ENCODE measurements at places on chromosomes 4 and X.

- no peak for DNase-seq
Measured at GRCh38 chr4:118801895-118802575, 33.9 kb downstream of the SEC24D start.

DNA sequence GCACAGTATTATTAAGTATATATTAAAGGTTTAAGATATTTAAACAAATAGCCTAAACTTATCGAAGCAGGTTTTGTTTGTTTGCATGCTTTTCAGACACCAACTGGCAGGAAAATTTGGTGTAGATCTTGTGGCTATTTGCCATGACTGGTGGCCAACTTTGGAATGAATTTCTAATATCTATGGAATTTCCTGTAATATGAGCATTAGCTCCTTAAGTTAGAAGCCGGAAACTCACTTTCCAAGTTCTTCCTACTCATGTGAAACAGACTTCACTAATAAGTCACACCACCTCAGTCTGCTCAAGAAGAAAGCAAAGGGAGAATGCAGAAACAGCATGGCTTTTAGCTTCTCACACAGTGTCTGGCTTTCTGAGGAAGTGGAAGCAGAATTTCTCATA, 563.9 kb downstream of the GRXCR1 start:
- DNase-seq, result no peak

DNA sequence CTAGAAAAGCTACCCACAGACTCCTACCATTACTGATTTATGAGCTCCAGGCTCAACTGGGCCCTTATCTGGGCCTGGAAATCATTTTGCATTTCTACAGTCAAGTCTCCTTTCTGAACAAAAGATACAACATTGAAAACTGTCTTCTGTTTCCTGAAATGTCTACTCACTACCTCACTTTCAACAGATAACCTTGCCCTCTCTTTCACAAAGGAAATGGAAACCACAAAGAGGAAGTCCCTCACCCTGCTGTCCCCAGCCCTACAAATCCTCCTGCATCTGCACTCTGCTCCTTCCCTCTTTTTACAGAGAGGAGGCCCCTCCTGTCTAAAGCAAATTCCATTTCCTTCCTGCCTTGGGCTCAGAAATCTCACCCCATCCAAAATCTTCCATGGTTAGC, 24.8 kb upstream of the CYBB start:
- no peak for DNase-seq

DNA sequence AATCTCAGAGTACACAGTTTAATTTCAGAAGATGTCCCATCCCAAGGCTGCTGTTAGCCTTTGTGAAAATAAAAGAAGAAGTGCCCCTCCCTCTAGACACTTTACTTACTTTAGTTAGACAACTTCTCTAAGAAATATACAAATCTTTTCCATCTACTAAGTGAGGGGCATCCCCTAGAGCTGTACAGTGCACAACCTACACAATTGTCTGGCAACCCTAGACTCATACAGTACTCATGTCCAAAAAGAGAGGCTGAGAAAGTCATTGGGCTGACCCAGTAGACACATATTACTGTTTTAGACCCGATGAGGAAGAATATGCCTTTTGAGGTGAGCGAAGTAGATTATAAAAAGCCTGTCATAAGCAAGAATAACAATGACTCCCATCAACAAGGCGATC, 297.6 kb downstream of the IDS start:
- DNase-seq, result no peak

- no peak for DNase-seq
Measured at GRCh38 chr4:15006416-15007024, 4.2 kb downstream of the CPEB2 start.

DNA sequence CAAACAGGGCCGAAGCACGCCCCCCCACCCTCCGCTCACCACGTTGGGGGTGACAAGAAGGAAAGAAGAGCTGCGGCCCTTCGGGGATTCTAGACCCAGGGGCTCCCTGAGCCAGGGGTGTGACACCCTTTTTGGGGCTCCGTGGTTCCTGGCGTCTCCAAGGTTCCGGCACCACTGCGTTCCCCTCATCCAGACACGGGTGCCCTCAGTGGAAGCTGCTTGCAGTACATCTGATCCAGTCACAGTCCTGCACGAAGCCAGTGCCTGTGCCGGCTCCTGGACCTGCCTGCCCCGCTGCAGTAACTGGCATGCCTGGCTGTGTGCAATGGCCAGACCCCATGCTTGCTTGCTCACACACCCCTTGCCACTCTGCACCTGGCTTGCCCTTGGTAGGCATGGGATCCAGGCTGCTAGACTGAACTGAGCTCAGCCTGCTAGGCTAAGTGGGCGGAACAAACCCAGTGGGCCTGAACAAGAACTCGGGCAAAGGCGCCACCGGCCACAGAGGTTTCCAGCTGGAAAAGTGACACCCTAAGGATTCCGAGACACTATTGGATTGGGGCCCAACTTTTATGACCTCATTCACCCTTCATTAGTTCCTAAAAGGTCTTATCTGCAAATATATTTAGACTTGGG, 420.4 kb upstream of the AGA start:
- no peak for DNase-seq

DNA sequence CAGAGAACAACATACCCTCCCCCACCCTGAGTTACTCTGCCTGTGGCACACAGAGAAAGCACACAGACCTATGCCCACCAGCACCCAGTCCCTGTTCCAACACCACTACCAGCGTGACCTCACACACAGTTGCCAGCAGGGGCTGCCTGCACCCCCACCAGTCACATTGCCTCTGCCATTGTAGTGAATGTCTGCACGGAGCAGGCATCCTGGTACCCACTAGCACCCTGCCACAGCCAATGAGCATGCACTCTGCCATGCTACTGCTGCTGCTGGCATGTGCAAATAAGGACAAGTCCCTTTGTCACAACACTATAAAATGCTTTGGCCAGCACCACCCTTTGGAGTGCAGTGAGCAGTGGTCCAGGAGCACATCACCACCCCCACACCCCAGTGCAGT, 47.1 kb downstream of the DACH2 start:
- no peak for DNase-seq

DNA sequence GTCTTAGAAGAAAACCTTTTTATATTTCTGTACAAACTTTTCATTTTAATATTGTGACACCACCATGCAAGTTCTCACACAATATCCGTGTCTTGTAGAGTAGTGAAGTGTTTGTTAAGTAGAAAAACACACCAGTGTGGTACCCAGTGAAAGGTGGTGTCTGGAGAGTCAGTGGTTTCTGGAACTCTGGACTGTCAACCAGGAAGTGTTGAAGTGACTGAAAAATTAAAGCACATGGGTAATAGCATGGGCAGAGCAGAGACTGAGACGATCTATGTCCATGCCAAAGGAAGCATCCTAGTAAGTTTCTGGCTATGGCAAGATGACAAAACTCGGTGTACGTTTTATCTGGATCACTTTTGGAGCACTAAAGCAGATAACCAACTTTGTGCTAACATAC, 22.2 kb downstream of the RAB9A start:
- no peak for DNase-seq

DNA sequence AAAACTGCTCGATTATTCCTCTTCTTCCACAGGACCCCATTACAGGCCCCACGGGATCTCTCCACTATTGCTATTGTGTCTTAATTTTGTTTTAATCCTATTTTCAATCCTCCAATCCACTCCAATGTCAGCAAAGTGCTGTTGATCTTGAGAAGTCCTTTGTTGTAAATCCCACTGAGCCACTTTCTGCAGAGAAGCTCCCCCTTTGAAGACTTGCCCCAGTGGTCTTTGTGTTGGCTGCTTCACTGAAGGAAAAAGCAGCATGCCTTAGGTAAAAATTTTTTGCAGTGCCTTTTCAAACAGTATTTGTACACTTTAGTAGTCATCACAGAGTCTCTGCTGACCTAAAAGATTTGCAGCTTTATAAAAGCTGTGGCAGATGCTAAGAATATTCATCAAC, 252.0 kb upstream of the SLC7A11 start:
- no peak for DNase-seq

- DNase-seq, result no peak
Measured at GRCh38 chr4:20520901-20521300, 179.4 kb upstream of the PACRGL start.

DNA sequence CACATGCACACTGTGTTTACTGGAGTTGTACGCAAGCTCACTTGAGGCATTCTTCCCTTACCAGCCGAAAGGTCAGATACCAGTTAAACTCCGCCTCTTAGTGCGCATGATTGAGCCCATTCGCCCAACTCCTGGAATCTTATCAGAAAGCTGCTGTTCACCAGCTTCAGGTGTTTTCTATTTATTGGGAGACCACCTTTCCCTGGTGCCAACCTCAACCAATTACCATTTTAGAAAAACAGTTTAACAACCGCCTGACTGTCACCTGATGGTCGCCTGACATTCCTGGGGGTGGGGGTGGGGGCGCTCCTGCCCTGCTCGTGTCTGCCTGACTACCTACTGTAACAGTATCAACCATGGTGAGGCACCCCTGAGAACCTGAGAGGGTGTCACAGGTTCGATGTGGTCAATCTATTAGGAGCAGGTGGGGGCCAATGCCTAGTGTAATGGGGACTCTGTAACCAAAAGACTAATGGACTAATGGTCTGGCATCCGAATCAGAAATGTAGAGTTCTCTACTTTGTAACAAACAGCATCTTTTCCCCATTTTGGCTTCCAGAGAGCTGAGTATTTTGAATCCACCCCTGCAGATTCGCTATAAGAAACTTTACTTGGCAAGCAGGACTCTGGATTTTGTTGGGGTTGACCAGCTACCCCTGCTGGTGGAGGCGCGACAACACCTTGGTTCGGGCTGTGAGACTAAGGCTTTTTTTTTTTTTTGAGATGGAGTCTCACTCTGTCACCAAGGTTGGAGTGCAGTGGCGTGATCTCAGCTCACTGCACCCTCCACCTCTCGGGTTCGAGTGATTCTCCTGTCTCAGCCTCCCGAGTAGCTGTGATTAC, 58.2 kb upstream of the ZNF157 start:
- DNase-seq, result peak; percentile 19

DNA sequence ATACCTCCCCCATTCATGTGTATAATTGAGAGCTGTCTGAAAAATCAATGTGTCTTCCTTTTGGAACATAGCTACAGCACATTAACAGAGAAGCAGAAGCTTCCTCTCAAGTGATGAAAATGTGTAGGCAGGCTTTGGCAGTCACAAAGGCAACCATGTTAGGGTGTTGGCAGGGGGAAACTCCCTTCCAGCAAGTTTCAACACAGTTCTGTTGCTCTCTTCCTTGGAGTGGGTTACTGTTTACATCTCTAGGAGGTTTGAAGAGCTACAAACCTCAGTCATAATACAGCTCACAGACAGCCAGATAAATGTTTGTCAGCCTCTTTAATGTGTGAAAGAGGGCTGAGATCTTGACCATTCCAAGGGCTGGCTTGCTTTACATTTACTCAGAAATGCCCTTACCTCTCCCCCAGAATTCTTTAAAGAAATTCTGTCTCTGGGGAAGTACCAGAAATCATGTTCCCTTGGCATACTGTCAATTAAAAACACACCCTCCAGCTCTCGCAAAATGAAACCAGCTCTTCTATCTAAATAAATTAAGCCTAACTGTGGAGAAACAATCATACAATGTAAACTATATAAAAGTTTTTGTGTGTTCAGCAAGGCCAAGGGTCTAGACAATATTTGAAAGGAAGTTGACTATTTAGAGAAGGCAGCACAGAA, 18.9 kb downstream of the ZBTB33 start:
- DNase-seq, result no peak

DNA sequence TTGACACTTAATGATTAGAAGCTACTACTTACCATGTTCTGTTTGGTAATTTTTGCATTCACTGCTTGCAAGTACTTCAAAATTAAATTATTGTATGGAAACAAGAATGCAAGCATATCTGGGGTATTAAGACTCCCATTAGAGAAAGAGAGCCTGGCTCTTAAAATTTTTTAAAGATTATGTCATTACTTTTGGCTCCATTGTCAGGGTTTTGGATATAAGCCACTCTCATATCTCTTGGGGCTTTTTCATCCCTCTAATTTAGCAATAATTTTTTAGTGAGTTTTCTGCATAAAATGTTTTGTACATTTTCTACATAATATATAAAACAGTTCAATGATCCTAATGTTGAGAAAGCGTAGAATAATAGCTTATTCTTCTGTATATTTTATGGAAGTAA, 49.4 kb downstream of the SLC9A6 start:
- no peak for DNase-seq

DNA sequence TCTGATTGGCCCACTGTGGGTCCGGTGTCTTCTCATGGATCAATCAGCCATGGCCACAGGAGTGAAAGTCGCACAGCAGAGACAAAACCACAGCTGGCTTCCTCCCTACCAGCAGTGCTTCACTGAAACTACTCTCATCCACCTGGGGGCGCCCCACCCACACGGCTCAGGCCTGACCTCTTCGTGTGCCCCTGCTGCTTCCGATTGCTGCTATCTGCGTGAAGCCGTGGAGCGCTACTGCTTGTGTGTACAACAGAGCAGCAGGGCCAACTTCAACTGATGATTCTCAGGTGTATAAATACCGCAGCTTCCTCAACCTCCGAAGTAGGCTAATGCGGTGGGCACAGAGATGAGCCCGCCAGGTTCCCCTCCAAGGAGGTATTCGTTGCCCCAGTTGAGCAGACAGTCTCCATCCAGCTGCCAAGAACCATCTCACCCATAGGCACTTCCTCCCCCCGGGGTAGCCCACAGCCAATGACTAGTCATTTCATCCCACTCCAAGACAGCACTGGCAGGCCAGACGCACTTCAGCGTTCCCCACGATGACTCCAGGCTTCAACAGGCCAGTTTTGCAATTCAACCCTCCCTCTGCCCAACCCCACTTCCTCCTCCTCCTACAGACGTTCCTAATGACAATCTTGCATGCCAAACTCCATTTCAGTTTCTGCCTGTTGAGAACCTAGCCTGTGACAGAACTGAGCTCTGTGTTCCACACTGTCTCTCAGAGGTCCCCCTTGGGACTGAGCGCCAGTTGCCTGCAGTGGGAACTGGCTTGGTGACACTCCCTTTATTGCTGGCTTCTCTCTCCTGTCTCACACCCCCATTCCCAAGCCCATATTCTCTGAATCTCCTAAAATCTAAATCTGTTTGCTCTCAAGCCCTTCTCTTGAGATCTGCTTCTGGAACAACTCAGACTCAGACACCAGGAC, 41.3 kb upstream of the ATP6AP2 start:
- DNase-seq, result peak; percentile 37

DNA sequence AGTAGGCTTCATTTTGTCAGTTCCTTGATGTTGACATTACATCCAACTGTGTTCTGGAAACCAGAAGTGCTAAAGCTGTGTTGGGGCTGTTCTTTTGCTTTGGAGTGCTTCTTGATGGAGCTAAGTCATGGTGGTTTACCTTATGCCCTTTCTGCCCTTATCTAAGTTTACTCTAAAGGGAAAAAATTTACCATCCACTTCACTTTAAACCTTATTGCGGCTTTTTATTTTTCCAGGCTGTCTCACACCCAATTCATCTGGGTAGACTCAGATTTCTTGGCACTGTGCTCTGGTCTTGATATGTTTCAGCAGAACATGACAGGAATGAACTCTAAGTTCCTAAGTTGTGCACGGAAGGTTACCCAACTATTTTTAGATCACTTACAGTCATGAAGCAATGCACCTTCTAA, 104.7 kb upstream of the TTC29 start:
- no peak for DNase-seq

GRCh38 chr4:36152735-36153134, 91.6 kb downstream of the ARAP2 start:
- no peak for DNase-seq

GRCh38 chr4:80005863-80006262, 67.2 kb downstream of the ANTXR2 start:
- DNase-seq, result no peak

All from stimulated activated CD4-positive, alpha-beta T cell treated with anti-CD3 and anti-CD28 coated beads, Interleukin-2, amount 100 ng/mL, for 4 hours (primary cell).